ENCODE measurements at places on chromosomes 6 and 20.

GRCh38 chr6:25973923-25974555 lies 11.4 kb downstream of the TRIM38 start:
- no peak for DNase-seq

DNA sequence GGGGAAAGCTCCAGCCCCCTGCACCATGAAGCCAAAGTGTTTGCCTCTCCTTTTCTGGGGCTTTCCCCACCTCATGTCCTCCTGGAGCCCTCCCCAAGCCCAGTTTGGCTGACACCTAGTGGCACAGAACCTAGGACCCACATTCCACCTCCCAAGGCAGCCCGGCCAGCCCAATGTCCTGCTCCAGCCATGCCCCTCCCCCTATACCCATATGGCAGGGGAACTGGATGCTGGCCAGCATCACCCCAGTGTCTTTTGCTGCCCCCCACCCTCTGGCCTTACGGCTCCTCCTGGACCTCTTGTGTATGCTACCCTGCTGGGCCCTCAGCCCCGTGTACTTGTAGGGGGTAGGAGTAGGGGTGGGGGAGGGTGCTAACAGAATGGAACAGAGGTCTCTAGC lies 170.1 kb downstream of the KIF6 start:
- DNase-seq = no peak

DNA sequence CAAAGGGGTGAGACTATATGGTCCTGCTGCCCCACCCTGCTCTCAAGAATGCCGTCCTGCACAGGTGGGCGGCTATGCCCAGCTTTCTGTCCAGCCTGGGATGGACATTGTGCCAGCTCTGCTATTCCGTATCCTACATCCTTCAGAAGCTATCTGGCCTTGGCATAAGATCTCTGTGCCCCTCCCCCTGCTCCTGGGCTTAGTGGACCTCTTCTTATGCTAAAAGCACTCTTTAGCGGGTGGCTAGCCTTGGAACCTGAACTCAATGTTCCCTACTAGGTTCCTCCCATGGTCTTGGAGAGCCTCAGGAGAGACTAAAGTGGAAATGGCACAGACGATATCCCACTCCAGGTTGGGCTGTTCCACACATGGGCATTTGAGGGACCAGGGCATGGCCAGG lies 22.5 kb downstream of the SCUBE3 start:
- no peak for DNase-seq

DNA sequence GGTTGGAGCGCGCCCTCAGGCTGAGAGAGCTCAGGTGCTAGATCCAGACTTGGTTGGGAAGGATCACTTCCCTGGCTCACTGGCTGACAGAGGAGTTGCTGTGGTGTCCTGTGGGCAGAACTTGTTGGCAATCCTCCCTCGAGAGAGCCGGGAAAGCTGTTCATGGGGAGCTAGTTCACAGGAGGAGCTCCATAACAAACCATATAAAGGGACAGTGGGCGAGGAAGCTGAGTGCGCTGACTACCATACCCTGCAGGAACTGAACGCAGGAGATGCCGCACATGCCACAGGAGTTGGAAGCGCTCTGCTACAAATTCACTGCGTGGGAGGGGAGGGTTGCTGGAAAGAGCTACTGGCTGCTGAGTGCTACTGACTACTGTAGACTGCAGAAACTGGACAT lies 243.2 kb downstream of the OGFRL1 start:
- DNase-seq = no peak

- DNase-seq = no peak
Observed at GRCh38 chr6:82396964-82397751, 33.5 kb downstream of the TPBG start.

DNA sequence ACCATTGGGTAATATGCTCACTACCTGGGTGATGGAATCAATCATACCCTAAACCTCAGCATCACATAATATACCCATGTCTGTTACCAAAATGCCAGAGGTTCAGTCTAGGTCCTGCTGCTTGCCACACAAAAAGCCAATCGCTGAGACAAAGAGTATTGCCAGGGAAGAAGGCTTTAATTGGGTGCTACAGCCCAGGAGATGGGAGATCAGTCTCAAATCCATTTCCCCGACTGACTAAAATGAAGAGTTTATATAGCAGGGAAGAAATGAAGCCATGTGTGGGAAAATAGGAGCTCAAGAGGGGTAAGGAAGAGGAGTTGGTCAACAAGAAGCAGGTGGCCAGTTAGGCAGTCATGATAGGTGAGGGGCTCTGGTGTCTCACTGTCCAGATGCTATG lies 149.6 kb downstream of the QRSL1 start:
- DNase-seq = no peak

DNA sequence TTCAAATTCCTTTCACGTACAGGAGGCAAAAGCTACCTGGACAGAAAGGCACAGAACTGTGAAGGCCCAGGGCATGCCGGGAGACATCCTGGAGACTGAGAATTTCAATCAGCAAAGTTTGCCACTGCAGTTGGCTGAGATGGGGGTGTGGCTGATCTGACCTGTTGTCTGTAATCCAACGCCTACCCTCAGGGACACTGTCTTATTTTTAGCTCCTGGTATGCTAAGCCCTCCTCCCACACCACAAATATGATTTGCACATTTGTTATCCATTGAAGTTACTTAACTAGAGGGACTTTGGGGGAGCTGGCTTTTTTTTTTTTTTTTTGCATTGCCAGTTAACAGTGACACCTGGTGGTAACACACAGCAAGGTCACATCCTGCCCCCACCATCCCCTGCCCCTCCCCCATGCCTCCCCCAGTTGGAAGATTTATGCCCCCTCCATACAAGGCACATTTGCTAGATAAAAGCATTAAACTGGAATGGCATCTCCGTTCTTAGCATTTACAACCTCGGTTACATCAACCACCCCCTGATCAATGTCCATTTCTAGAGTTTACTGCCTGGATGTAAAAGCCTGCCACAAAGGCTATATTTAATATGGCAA lies 40.4 kb downstream of the TTI1 start:
- DNase-seq = no peak

DNA sequence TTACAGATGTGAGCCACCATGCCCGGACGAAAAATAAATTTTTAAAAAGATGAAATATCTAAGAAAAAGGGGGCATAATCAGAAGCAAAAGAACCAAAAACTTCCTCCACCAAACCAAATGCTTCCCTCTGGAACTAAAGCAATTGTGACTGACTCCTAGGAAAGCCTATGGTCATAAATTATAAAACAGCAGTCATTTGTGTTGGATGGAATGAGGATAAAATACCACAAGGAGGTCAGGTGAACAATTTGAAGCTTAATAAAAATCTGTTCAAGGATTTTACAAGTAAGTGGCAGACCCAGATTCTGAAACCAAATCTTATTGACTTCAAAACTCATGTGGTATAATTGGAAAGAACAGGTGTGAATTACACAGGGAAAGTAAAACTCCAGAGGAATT lies 114.5 kb downstream of the KIF13A start:
- no peak for DNase-seq

DNA sequence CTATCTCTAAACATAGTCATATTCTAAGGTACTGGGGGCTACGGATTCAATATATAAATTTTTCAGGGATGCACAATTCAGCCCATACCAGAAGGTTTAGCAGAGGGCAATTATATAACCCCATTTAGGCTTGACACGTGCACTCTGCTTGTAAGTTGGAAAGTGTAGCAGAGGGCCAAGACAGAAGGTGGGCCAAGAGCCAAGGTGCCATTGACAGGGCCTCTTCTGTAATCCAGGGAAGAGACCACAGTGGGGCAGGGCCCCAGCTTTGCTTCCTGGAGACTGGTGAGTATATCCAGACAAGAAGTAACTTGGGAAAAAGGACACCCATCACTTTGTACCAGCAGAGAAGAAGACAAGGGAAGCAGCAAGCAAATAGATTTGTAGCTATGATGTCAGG lies 672.4 kb upstream of the MARCKS start:
- no peak for DNase-seq

DNA sequence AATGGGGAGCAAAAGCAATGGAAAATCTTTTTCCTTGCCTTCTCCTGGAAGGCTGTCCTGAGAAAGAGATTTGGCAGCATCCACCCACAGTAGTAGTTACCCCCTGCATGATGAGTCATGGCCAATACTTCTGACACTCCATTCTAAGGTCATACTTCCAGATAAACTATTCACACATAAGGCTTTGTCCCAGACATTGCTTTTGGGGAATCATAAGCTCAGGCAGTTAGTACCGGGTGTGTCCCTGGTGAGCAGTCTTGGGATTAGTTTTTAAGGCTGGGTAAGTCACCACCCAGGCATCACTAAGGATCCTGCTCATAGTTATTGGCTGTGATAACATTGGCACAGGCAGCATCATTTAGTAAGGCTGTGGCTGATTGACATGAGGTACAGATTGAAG lies 160.6 kb upstream of the GGTLC1 start:
- DNase-seq = no peak

GRCh38 chr6:71460933-71461332 lies 172.3 kb downstream of the OGFRL1 start:
- no peak for DNase-seq

DNA sequence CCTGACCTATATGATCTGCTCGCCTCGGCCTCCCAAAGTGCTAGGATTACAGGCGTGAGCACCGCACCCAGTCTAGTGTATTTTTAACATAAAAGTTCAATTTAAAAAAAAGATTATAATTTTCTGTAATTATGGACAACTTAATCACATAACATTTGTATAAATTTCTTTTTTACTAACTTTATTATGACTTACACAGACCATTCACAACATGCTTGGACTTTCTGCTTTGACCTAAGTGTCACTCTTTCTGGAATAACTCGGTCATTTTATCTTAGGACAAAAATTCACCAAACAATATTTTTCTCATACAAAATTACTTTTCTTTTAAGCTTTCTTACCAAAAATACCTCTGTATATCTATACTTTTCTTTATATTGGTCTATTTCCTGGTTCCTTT lies 15.4 kb upstream of the IL22RA2 start:
- DNase-seq = no peak

DNA sequence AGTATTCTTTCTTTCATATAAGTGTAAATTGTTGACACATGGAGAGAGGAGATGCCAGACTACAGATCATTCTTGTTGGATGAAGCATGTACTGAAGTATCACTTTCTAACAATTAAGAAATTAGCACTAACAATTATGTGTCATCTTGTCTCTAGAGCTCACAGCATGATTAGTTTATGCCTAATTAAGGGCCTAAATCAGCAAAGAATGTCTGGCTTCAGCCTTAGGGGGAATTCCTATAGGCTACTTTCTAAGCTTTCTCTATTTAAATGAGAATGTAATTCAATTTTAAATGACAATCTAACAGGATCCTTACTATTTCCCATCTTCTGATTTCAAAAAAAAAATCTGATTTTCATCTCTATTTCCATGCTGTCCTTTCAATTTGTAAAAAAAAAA lies 371.0 kb downstream of the EPHA7 start:
- no peak for DNase-seq

- no peak for DNase-seq
Observed at GRCh38 chr20:6921717-6922386, 154.4 kb downstream of the BMP2 start.

- DNase-seq = no peak
Observed at GRCh38 chr20:8722277-8722928, 346.5 kb upstream of the PLCB4 start.

DNA sequence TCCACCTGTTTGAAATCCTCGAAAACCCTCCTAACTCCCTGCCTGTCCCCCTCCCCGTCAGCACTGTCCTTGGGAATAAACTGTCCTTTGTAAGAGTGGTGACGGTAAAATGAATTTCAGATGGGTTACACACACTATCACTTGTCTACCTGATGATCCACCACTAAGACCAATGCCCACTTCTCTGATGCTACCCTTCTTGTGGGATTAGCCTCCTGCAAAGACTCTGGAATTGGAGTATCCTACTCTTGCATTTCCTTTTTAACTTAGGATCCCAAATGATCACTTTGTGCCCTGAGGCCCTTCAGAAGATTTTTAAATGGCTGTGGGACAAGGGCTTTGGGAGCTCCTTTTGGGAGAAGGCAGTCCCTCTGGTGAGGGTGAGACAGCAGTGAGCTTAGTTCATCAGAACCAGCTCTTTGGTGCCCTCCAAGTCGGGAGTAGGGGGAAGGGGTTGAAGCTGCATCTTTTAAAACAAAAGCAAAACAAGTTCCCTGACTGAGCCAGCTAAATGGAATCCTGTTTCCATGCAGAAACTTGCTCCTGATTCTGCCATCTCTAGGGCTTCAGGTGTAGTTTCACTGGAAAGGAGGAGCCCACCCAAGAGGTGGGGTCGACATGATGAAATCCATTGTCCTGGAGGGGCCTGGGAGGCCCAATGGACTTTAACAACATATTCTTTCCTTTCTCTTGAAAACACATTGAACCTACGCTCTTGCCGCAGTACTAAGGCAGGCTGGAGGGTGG lies 86.5 kb downstream of the ASXL1 start:
- no peak for DNase-seq

DNA sequence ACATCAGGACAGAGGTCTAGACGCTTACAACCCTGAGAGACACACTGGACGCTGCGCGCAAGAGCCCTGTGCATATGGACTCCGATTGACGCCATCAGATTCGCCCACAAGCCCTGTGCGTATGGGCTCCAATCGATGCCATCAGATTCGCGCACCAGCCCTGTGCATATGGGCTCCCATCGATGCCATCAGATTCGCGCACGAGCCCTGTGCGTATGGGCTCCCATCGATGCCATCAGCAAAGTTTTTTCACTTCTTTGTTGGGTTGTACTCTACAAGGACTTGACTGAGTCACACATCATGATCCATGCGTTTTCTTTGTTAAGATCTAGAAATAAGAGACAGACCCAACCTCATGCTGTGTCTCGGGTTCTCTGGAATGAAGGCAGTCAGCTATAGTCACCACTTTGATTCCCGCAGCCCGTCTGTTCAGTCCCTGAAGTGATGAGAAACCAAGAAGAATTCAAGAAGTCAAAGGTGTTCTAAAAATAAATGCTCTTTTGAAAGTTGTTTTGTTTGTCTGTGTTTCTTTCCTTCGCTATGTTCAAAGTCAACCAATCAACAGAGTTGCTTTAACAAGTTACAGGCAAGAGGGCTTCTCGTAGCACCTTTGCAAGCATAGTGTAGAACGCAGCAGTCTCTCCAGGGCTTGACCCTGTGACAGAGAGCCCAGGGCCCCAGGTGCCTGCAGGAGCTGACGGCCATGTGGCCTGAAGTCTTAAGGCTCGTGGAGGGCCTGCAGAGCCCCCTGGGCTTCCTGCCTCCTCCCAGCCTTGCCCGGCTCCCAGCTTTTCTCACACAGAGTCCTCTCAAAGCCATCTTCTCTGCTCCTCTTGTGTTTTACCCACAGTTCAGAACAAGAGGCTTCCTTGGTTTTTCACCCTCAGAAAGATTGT lies 7.9 kb downstream of the RPS6KA2 start:
- no peak for DNase-seq

DNA sequence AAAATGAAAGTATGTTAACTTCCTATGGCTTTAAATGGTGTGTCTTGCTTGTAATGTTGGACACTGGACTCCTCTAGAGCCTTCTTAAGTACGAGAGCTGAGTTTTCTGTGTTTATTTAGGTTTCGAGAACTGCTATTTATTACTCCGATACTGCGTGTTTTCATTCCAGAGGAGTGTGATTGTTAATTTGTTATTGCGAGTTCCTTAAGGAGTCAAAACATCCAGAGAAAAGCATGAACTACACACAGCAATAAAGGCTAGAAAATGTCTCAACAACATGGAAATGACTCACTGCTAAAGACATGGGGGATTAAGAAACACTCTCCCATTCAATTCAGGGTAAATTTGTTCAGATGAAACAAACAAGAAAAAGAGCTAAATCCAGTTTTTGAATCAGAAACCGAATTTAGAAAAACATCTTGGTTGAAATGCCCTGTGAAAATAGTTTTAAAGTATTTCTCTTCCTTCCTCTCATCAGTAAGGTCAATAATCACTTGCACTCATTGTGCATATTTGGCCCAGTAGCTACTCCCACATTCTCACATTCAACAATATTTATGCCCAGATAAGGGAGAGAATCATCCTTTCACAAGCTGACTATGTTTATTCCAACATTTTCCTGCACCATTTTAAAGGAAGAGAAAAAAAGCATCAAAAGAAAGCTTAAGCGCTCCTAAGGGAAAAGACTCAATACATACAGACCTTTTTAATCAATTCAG lies 36.0 kb downstream of the ATXN1 start:
- DNase-seq = no peak
